Mammary epithelial cell (primary cell): ENCODE measurements at places on chromosomes 7 and 10.
A peak's percentile ranks its signal among the peaks of the same experiment; 100 is the strongest.

DNA sequence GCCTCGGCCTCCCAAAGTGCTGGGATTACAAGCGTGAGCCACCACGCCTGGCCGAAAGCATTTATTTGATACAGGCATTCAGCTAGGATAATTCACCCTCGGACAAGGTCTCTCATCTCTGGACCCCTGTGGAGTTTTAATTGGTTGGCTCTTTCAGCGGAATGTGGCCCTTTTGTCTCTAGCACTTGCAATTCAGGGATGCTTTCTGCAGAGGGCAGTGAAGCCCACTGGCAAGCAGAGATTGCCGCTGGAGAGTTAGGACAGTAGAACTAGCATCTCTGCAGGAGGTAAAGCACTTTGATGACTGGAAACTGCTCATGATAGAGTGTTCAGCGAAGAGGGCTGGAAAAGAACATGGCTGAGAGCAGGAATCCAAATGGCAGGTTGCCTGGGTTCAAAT, 62.0 kb downstream of the SUFU start:
- no peak for DNase-seq

- no peak for DNase-seq
These were observed 261.2 kb downstream of the PPP1R3A start for GRCh38 chr7:113657603-113658002.

- DNase-seq = peak; percentile 96
These were observed 34.4 kb downstream of the UNC5B start for GRCh38 chr10:71246591-71247413.

- peak; percentile 94 for DNase-seq
These were observed 39.3 kb upstream of the CDK6 start for GRCh38 chr7:92875719-92876118.

GRCh38 chr10:27258838-27259812, 18.5 kb upstream of the ACBD5 start:
- no peak for DNase-seq

GRCh38 chr10:102878629-102879028, 9.4 kb downstream of the AS3MT start:
- DNase-seq = no peak

GRCh38 chr7:138460176-138460648, at the start of gene TRIM24:
Gene TRIM24, plus strand, starts transcription at chr7:138460259. Its CDS starts 290 bp downstream, at chr7:138460549.
- no peak for DNase-seq

GRCh38 chr7:50281680-50282445, 22.7 kb upstream of the IKZF1 start:
- DNase-seq = no peak

GRCh38 chr7:2542916-2543871, 12.1 kb downstream of the BRAT1 start:
- no peak for DNase-seq
